ENCODE measurements at places on chromosomes 7 and 10. TPM values are rescaled to one million over a fixed set of nuclear protein-coding genes. Genes with fewer than 3 reads are reported as not detected.

Gene OR2A12
- not detected for total RNA-seq

Gene FAM241B
- 1.4 TPM for total RNA-seq

Gene STAG3
- 2.3 TPM for total RNA-seq

Gene COL13A1
- 3.1 TPM for total RNA-seq

Gene LGI1
- not detected for total RNA-seq

Gene HKDC1
- total RNA-seq = 0.94 TPM

Gene LRIT1
- total RNA-seq = not detected

Gene KIAA1217
- 15.7 TPM for total RNA-seq

Gene GHRHR
- total RNA-seq = not detected

- peak overlapping the region; percentile 88 for H3K27ac ChIP-seq
- DNase-seq = peak; percentile 43
- no peaks in the 10 kb centered on the region for H3K36me3 ChIP-seq
Observed at GRCh38 chr10:79436066-79436849, 9.2 kb downstream of the ZCCHC24 start.

GRCh38 chr10:624605-625332 is 64.7 kb downstream of the DIP2C start:
- H3K27ac ChIP-seq = peak overlapping the region; percentile 47
- peaks cover 23% of the 10 kb centered on the region for H3K4me1 ChIP-seq
- H3K27me3 ChIP-seq = no peaks in the 10 kb centered on the region
- DNase-seq = peak; percentile 73
- no peaks in the 10 kb centered on the region for H3K36me3 ChIP-seq

DNA sequence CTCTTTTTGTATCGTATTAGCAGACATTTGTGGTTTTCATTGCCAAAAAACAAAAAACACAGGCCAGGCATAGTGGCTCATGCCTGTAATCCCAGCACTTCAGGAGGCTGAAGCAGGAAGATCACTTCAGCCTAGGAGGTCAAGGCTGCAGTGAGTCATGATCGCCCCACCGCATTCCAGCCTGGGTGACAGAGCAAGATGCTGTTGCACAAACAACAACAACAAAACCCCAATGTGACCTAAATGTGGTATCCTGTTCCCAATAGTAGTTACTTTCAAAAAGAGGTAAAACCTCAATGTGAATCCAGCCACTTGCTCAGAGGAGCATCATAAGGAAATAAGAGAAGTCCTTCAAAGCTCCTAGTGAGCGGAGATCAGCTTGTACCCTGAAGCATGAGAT is 45.8 kb upstream of the SKAP2 start:
- no peak overlapping the region for H3K4me3 ChIP-seq
- H3K36me3 ChIP-seq = no peaks in the 10 kb centered on the region
- no peaks in the 10 kb centered on the region for H3K27me3 ChIP-seq
- peak; percentile 62 for DNase-seq
- peak overlapping the region; percentile 26 for H3K27ac ChIP-seq
- H3K4me1 ChIP-seq = peaks cover 5% of the 10 kb centered on the region

GRCh38 chr10:95783741-95784140 is 27.8 kb downstream of the ENTPD1 start:
- H3K4me1 ChIP-seq = no peaks in the 10 kb centered on the region
- H3K27ac ChIP-seq = no peak overlapping the region
- H3K27me3 ChIP-seq = no peaks in the 10 kb centered on the region
- no peak for DNase-seq
- H3K4me3 ChIP-seq = no peak overlapping the region

GRCh38 chr7:156147756-156148504 is 335.7 kb upstream of the SHH start:
- no peaks in the 10 kb centered on the region for H3K27me3 ChIP-seq
- H3K36me3 ChIP-seq = no peaks in the 10 kb centered on the region
- no peak overlapping the region for H3K27ac ChIP-seq

GRCh38 chr7:71625545-71625944 is 493.6 kb downstream of the GALNT17 start:
- DNase-seq = no peak
- H3K4me3 ChIP-seq = no peak overlapping the region
- peaks cover 1% of the 10 kb centered on the region for H3K4me1 ChIP-seq
- H3K27ac ChIP-seq = no peak overlapping the region
- no peaks in the 10 kb centered on the region for H3K36me3 ChIP-seq

GRCh38 chr10:76398043-76398710 is 966.8 kb downstream of the LRMDA start:
- H3K27me3 ChIP-seq = no peaks in the 10 kb centered on the region
- no peak overlapping the region for H3K27ac ChIP-seq
- no peak overlapping the region for H3K4me3 ChIP-seq
- H3K36me3 ChIP-seq = no peaks in the 10 kb centered on the region
- DNase-seq = no peak
- no peaks in the 10 kb centered on the region for H3K4me1 ChIP-seq

GRCh38 chr7:64888561-64888900 is 14.5 kb upstream of the ZNF273 start:
- H3K27me3 ChIP-seq = no peaks in the 10 kb centered on the region
- no peaks in the 10 kb centered on the region for H3K36me3 ChIP-seq
- no peak for DNase-seq
- H3K4me3 ChIP-seq = peak overlapping the region; percentile 39

DNA sequence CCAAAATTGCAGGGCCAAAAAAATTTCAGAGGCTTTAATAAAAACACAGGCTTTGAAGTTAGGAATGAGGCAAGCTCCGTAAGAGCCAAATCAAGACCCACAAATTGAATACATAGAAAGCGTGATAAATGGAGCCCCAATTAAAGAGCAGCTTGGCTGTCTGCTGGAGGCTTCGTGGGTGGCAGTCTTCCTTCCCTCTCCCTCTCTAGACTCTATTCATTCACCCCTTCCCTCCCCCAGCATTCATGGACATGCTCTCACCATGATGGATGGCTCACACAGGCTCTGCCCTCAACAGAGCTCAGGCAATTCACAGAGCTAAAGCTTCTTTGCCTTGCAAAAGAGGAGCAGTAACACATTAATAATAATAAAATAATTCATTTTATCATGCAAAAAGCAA is 214.1 kb downstream of the HERPUD2 start:
- no peaks in the 10 kb centered on the region for H3K36me3 ChIP-seq
- DNase-seq = no peak
- H3K4me1 ChIP-seq = no peaks in the 10 kb centered on the region
- no peaks in the 10 kb centered on the region for H3K27me3 ChIP-seq

DNA sequence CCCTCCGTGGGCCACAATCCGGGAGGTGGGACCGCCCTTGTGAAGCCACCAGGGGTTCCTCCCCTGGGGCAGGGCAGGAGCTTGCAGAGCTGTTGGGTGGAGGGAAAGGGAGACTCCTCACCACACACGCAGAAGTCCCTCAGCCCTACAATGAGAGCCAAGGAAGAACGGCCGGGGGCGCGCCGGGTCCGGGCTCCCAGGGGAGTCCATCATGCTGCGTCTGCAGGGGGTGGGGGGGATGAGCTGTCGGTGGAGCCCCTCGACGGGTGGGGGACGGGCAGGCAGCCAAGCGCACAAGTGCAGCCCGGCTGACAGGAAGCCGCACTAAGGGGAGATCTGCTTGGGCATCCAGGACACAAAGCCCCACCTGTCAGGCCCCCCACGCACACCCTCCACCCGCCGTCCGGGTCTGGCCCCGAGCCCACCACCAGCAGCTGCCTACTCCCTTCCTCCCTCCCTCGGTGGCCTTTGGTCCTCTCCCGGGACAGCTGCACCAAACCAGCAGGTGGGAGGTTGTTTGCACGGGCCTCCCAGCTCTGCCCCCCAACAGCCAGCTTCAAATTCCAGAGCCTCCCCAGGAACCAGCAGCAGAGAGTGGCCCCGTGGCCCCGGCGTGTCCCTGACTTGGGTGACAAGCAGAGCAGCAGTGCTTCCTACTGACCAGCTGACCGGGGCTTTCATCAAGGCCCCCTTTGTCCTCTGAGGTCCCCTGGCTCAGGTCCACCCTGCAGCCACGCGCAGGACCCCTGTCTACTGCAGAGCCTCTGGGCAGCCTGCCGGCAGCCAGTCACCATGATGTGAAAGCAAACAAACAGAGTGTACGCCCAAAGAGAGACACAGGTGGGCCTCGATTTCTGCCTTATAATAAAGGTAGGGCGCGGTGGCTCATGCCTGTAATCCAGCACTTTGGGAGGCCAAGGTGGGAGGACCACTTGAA is 50.3 kb downstream of the HIP1 start:
- DNase-seq = peak; percentile 16
- H3K27me3 ChIP-seq = no peaks in the 10 kb centered on the region
- peaks cover 7% of the 10 kb centered on the region for H3K4me1 ChIP-seq
- no peak overlapping the region for H3K4me3 ChIP-seq
- no peaks in the 10 kb centered on the region for H3K36me3 ChIP-seq

DNA sequence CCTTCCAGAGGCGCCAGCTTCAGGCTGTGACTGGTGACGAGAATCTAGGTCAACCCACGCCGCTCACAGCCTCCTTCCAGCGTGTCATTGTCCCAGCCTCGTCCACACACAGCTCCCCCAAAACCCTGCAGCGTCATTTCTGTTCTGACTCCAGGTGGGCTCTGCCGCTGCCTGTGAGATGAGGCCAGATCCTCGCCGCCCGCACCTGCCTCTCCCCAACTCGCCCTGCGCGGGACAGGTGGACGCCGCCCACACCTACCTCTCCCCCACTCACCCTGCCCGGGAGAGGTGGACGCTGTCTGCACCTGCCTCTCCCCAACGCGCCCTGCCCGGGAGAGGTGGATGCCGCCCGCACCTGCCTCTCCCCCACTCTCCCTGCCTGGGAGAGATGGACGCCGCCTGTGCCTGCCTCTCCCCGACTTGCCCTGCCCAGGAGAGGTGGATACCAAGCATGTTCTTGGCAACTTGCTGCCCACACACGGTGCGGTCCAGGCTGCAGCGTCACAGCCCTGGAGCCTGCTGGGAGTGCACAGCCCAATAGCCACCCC is 32.0 kb upstream of the CFAP46 start:
- no peak overlapping the region for H3K4me3 ChIP-seq
- no peaks in the 10 kb centered on the region for H3K36me3 ChIP-seq
- H3K4me1 ChIP-seq = no peaks in the 10 kb centered on the region
- DNase-seq = no peak
- H3K27ac ChIP-seq = no peak overlapping the region
- H3K27me3 ChIP-seq = no peaks in the 10 kb centered on the region

DNA sequence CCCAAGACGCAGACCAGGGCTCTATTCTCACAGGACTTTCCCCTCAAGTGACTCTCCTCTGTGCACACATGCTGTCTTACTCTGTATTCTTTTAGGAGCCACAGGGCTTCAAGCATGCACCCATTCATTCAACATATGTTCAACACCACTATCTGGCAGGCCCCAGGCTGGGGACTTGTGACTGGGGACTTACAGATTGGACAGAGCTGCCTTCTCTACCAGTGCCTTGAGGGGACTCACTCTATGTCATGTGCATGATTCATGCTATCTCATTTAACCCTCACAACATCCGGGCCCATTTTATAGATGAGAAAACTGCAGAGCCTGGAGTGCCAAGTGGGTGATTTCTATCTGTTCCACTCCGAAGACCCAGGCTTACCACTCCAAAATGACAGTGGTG is 34.3 kb downstream of the MYL10 start:
- DNase-seq = no peak
- H3K4me3 ChIP-seq = no peak overlapping the region
- no peaks in the 10 kb centered on the region for H3K36me3 ChIP-seq

DNA sequence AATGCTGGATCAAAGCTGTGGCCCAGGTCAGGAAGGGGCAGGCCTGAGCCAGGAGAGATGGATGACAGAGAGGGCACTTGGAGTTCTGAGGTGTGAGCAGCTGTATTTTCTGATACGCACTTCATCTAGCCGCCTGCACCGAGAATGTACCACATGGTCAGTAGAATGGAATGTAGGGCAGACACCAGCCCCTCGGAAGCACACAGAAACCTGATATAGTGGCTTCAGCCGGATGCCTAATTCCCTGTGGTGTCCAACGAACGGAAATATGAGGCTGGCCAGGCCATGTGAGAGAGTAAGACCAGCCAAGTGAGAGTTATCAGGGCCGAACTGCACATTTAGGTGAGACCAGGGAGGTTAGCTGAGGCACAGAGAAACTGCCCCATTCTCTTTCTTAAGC is 46.7 kb upstream of the PLCE1 start:
- H3K27ac ChIP-seq = peak overlapping the region; percentile 43
- peaks cover 8% of the 10 kb centered on the region for H3K4me1 ChIP-seq
- no peaks in the 10 kb centered on the region for H3K27me3 ChIP-seq
- DNase-seq = peak; percentile 65
- H3K4me3 ChIP-seq = no peak overlapping the region

- no peaks in the 10 kb centered on the region for H3K27me3 ChIP-seq
- H3K4me3 ChIP-seq = no peak overlapping the region
- no peaks in the 10 kb centered on the region for H3K36me3 ChIP-seq
- no peak for DNase-seq
- no peak overlapping the region for H3K27ac ChIP-seq
Observed at GRCh38 chr7:32074787-32075585, 4.8 kb upstream of the PDE1C start.

DNA sequence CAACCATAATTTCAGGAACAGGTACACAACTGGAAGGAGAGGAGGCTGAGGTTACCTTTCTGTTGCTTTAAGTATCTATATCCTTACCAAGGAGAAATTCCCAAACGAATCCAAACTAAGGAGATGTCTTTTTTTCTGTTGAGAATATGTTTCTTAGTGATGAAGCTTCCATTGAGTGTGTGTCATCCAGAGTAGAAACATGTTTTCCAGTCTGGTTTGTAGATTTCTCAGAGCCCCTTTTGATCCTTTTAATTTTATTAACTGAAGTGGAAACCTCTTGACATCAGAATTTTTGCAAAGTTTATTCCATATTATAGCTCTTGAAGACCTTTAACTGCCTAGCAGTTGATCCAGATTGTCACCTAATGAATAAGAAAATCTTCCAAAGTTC is 207.1 kb upstream of the FERD3L start:
- H3K27ac ChIP-seq = no peak overlapping the region

- no peak for DNase-seq
- no peaks in the 10 kb centered on the region for H3K4me1 ChIP-seq
- no peak overlapping the region for H3K4me3 ChIP-seq
- no peaks in the 10 kb centered on the region for H3K36me3 ChIP-seq
- no peak overlapping the region for H3K27ac ChIP-seq
Observed at GRCh38 chr10:71084061-71084817, 128.1 kb upstream of the UNC5B start.

GRCh38 chr10:91944880-91945630 is 21.5 kb downstream of the BTAF1 start:
- H3K27ac ChIP-seq = no peak overlapping the region
- H3K27me3 ChIP-seq = no peaks in the 10 kb centered on the region
- no peaks in the 10 kb centered on the region for H3K4me1 ChIP-seq
- H3K4me3 ChIP-seq = no peak overlapping the region

DNA sequence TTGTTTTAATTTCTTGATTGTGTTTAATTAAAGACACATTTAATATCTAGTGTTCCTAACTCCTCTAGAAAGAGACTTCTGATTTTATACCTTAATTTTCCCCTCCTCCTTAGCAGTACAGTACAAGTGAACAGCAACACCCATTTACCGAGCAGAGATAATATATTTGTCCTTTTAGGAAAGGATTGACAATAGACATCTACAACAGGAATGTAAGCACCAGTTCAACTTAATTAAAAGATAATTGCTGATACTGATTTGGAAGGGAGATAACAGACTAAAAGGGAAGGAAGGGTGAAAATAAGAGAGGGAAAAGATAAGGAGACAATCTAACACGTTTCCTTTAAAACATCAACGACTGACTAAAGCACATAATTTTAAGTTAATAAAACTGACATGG is 119.3 kb downstream of the SRPK2 start:
- no peak for DNase-seq
- peak overlapping the region; percentile 12 for H3K27ac ChIP-seq
- H3K27me3 ChIP-seq = no peaks in the 10 kb centered on the region
- no peaks in the 10 kb centered on the region for H3K36me3 ChIP-seq
- H3K4me1 ChIP-seq = peaks cover 2% of the 10 kb centered on the region
- H3K4me3 ChIP-seq = peak overlapping the region; percentile 37

GRCh38 chr10:2392145-2392812 is 655.0 kb upstream of the ADARB2 start:
- H3K4me1 ChIP-seq = no peaks in the 10 kb centered on the region
- no peak overlapping the region for H3K27ac ChIP-seq
- DNase-seq = no peak
- no peaks in the 10 kb centered on the region for H3K36me3 ChIP-seq
- H3K27me3 ChIP-seq = no peaks in the 10 kb centered on the region

All from ovary (tissue), 10 donors.